Memory B cell (primary cell): ENCODE measurements at places on chromosomes 5 and 9.

DNA sequence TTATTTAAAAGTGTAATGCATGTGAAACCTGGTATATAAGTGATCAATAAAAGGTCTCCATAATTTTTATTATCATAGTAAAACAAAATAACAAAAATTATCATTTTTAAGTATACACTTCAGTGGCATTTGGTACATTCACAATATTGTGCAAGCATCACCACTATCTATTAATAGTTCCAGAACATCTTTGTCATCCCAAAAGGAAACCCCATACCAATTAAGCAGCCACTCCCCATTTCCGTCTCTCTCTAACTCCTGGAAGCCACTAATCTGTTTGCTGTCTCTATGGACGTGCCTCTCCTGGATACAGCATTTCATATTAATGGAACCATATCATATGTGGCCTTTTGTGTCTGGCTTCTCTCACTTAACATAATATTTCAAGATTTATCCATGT lies 7.6 kb downstream of the OLFML2A start:
- no peak for DNase-seq

- DNase-seq = no peak
These were observed 4.9 kb upstream of the EHMT1 start for GRCh38 chr9:137613738-137614523.

GRCh38 chr9:131333771-131334628 lies 44.5 kb downstream of the PLPP7 start:
- no peak for DNase-seq

DNA sequence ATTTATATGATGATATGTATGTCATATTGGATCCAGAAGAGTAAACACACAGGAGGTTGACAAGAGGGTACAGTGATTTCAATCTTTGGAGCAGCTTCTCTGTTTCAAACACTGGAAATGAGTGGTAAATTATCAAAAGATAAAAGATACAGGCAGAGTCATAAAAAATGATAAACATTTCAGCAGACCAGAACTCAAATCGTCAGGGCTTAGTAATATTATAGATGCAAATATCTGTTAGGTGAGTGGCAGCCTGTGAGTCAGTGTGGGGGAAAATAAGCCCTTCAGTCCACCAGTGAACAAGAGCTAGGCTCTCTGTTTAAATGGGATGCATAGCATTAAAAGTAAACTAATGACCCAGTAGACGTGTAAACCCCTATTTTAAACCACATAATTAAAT lies 1378.1 kb downstream of the EFNA5 start:
- no peak for DNase-seq
